ENCODE measurements at places on chromosomes 12 and 14.

DNA sequence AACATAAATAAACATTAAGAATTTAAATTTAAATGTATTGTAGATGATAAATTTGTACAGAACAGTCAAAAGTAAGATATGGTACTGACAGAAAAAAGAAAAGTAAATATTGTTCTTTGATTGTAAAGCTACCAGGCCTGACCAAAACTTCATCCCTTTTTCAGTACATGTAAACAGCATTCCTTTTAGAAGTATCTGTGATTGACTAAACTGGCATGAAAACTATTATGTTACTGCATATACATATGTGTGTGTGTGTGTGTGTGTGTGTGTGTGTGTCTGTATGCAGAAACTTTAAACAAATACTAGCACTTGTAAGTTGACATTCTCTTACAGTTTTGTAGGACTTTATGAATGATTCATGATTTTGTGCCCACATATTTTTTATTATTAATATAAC is 270.9 kb downstream of the C12orf50 start:
- DNase-seq, result no peak

GRCh38 chr14:100670017-100670752 is 56.5 kb upstream of the DLK1 start:
- no peak for DNase-seq

DNA sequence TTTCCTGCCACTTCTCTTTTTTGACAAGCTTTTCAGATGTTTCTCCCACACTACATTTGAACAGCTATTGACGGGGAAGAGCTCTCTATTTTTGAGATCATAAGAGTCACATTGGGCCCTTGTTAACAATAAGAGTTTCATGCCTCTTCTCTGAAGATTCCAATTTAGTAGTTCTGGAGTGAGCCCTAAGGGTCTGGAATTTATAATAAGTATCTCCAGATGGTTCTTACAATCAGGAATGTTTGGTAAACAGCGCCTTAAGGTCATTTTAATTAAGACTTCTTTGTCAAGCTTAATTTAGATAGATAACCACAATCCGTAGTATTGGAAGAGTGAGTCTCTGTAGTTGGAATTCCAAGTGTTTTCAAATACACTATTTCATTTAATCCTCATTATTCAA is 60.6 kb upstream of the HECTD1 start:
- DNase-seq, result no peak

GRCh38 chr14:88947646-88948598 is 123.5 kb downstream of the TTC8 start:
- no peak for DNase-seq

DNA sequence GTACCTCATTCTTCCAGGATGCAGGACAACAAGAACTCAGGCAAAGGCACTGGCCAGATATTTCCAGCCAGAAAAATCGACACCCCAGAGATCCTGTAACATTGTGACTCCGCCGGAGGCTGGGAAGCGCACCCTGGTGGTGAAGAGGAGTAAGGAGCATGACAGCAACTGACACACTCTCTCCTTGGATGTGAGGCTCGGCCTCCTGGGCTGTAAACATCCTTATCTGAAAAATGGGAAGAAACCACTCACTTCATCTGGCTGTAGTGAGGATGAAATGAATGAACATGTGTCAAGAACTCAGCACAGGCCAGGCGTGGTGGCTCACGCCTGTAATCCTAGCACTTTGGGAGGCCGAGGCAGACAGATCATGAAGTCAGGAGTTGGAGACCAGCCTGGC is 27.5 kb downstream of the TCHP start:
- DNase-seq, result no peak

GRCh38 chr14:89042021-89042420 is 217.6 kb downstream of the TTC8 start:
- DNase-seq, result no peak

GRCh38 chr14:72517736-72518135 is 376.2 kb downstream of the DPF3 start:
- DNase-seq, result no peak

GRCh38 chr12:7042842-7043241 is 17.7 kb upstream of the C1S start:
- no peak for DNase-seq

- no peak for DNase-seq
These were observed 870.6 kb downstream of the NRXN3 start for GRCh38 chr14:79040790-79041189.

GRCh38 chr12:18139254-18139653 is 49.3 kb upstream of the RERGL start:
- DNase-seq, result no peak

DNA sequence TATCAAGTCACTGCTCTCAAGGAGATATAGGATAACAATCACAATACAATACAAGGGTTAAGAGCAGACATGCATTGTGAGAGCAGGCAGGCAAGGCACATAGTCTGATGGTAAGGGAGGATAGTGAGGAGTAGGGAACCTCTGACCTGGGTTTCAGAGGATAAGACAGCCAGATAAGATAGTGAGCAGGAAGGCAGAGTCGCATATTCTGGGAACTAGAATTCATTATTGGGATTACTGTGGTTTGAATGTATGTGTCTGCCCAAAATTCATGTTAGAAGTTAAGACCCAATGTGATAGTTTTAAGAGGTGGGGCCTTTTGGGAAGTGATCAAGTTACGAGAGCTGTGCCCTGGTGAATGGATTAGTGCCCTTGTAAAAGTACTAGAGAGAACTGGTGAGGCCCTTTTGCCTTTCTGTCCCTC is 14.4 kb upstream of the ATF1 start:
- no peak for DNase-seq

GRCh38 chr12:69898236-69898635 is 73.2 kb downstream of the MYRFL start:
- DNase-seq, result no peak

DNA sequence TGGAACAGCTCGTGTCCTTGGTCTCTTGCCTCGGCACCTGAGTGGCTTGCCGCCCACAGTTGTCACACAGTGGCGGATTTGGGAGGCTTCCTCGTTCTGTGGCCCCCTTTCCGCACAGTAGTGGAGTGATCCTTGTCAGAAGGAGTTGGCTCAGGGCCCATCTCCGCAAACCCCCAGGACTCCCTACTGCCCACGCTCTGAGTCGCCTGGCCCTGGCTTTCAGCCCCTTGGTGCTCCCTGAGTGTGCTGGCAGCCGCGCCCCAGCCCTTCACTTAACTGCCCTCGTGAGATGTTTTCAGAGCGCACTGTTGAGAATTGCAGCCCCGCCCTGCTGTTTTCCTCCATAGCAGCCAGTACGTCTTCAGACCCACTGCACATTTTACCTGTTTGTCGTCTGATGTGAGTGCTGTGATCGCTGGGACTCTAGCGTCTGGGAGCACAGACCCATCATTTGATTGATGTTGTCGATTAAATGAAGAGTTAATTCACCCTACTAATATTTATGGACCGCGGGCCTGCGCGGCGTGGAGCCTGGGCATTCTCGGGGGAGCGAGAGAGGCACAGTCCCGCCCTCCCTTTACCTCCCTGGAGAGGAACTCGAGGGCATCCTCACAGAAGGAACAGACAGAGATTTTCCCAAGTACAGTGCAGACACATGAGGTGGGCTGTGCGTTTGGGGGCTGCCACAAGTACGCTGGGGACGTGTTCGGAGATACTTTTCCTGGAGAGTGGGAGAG is 91.8 kb downstream of the DDX51 start:
- DNase-seq, result no peak

- peak; percentile 16 for DNase-seq
These were observed 8.4 kb downstream of the PAPLN start for GRCh38 chr14:73245480-73246325.

DNA sequence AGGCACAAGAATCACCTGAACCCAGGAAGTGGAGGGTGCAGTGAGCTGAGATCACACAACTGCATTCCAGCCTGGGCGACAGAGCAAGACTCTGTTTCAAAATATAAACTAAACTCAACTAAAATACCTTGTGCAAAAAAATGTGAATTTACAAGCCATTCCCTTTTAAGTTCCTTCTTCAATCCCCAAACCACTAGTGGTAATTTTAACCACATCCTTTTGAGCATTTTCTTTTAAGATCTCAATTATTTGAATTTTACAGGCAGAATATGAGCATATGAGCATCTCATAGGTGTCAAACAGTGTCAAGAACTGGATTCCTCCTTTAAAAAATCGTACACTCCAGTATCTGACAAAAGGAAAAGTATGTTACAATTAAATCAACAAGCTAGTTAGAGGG is 57.0 kb upstream of the NPFF start:
- DNase-seq, result no peak

DNA sequence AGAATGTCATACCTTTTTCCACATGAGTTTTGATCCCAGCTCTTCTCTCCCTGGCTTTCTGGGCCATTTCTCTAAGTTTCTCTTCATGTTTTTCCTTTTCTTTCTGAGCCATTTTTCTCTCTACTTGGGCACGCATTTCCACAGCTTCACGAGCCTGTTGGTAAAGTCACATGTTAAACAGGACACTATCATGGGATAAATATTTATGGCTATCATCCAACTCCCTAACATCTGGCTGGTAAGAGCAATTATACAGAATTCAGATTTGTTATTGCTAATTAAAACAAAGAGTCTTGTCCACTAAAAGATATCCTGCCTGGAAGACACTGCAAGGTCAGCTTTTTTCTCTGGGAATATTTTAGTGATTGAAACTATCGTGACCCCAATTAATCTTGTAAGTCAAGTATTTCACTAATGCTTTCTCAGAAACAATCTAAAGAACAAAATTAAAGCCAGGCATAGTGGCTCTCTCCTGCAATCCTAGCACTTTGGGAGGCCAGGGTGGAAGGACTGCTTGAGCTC is 23.1 kb downstream of the SLIRP start:
- no peak for DNase-seq

- no peak for DNase-seq
These were observed 321.2 kb downstream of the ADGRD1 start for GRCh38 chr12:131274906-131275305.

DNA sequence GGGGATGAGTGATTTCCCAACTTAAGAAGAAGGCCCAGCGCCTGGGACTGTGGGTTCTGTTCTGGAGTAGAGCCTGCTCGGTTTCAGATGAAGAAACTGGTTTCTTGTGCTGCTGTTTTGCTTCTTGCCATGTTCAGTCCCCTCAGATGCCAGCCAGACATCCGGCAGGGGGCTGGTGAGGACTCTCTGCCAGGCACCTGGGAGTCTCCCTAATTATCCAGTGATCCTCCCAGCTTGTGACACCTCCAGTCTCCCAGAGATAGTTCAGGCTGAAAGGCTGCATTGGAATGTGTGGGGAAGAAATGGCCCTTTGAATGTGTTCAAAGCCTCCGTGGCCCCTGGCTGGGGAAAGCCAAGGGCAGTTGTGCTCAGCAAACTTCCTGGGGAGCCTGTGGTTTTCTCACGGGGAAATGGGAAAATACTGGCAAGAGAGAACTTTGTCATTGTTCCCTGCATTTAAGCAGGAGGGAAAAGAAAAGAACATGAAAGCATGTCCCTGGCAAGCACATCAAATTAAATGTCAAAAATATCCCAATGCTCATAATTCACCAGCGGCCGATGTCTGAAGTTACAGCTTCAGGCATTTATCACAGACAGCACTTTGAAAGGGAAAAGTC is 8.5 kb upstream of the SERPINA12 start:
- no peak for DNase-seq

- no peak for DNase-seq
These were observed 38.2 kb downstream of the ZFYVE21 start for GRCh38 chr14:103753774-103754173.

GRCh38 chr12:69987579-69988091 is 162.6 kb downstream of the MYRFL start:
- no peak for DNase-seq

DNA sequence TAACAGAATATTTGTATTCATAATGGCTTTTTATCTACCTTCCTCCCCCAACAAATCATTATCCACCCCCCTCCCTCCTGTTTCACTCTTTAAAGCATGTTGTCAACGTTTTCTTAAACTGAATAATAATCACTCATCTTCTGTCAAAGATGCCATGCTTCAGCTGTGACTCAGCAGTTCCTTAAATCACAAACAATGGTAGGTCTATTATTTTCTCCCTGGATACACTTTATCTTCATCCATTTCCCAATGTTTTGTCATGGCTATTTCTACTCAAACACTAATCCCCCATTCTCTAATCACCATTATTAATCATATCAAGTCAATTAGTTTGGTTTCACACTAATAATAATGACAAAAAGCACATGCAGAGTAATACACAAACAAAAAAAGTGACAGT is 6.5 kb downstream of the CLEC12B start:
- no peak for DNase-seq

DNA sequence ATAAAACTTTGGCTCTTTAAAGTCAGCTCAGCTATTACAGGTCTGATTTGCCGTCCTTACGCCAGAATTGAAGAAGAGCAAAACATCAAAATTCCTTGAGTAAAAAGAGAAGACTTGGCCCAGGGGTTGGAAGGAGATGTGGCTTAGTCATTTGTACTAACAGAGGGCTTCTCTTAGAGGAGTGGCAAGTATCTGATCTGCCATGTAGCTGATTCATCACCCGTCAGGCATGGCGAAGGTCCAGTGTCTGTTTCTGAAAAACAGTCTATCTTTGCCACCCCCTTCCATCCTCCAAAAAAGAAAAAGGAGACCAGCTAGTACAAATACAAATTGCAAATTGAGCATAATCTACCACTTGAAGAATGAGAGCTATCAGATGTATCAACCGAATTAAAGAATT is 91.9 kb downstream of the RAD52 start:
- no peak for DNase-seq

GRCh38 chr12:89657066-89657465 is 51.6 kb downstream of the ATP2B1 start:
- no peak for DNase-seq

GRCh38 chr12:16238661-16239060 is 38.8 kb downstream of the SLC15A5 start:
- DNase-seq, result no peak

DNA sequence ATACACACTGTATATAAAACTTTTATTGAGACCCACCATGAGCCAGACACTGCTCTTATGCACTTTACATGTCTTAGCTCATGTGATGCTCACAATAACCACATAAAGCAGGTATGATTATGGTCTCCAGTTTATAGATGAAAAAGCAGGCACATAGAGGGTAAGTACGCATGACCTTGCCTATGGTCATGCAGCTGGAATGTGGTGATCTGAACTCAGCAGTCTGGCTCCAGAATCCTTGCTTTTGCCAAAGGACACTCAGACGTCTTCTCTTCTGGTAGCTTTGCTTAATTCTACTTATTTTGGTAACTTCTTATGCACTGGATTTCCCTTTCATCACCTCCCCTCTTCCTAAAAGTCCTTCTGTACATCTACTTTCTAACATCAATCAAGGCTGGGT is 103.3 kb upstream of the CRY1 start:
- DNase-seq, result no peak

DNA sequence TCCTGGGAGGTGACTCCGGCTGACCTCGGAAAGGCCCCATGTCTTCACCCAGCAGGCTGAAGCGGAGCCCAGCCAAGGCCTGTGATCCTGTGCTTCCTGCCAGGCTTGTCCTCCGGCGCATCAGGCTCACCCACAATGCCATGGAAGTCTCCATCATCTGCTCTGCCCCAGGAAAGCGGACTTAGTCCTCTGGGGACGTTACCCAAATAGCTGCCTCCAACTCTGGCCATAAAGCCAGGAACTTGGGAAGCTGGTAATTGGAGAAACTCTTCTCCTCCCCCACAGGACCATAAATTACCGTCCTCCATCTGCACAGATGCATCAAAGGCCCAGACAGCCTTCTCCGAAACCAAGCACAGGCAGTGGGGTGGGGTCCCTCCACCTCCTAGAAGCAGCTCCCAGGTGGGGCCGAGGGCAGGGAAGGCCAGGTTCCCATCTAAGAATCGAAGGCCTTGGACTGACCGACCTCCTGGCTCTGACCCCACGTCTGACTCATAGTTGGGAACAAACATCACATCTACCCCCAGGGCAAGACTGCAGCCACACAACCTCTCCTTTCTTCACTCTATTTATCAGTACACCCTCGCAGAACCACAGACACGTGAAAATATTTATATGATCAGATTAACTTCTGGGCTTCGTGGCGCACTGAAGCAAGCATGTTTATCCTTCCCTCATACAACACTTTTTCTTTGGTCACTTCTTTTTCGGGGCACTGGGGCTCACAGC is 56.4 kb downstream of the PITPNM2 start:
- no peak for DNase-seq
